Mammary epithelial cell (primary cell): ENCODE measurements at places on chromosomes 12 and 14. TPM values are rescaled to one million over a fixed set of nuclear protein-coding genes. Genes with fewer than 3 reads are reported as not detected.
A peak's percentile ranks its signal among the peaks of the same experiment; 100 is the strongest.

DNA sequence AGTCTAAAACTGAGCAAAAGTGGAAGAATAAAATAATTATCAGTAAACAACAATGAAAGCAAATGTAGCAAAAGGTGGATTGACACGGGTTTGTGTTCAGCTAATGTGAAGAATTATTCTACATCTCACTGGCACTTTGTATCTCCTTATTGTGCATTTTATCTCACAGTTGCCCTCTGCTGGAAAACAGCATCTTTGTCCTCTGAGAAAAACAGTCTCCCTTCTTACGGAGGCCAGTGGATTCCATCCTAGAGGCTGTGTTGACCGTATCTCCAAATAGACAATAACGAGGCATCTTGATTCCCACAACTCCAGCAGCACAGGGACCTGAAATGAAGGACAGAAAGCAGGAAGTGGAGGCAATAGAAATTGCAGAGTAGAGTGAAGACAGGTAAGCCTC, 51.3 kb upstream of the PLBD1 start:
- peak; percentile 24 for DNase-seq

DNA sequence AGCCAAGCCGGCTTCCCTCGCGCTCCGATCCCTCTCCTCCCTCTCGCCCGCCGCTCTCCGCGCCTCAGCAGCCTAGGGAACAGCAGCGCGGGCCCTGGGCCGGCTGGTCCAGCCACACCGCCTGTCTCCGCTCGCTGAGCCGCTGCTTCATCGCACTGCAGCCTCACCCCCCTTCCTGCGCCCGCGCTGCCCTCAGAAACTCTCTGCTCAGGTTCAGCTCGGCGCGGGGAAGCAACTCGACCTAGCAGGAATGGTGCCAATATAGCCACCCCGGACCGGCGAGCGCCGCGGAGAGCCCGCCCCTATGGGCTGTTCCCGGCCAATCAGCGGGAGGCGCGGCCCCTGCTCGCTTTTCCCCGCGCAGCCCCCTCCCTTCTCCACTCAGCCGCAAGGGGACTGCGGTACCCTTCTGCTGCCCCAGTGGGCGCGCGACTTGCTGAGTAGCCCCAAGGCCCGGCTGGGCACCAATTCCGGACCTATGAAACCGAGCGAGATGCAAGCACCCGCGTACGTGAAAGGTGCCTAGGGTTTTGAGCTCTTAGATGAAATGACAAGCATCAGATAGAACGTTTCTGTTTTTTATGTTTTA, at the start of gene ADAMTS20:
Gene ADAMTS20 (minus strand): TSS at position 233 of the 589 bp plus-strand sequence. CDS start 282 bp downstream, outside the sequence.
- peak; percentile 18 for DNase-seq

The OR6C6 gene
- not detected for total RNA-seq

The DGLUCY gene
- total RNA-seq: 41.1 and 41.5 TPM in 2 replicates

- DNase-seq: no peak
Measured at GRCh38 chr12:56993346-56993745, 13.0 kb downstream of the ZBTB39 start.

GRCh38 chr12:102571889-102572288, 91.5 kb upstream of the IGF1 start:
- DNase-seq: no peak

GRCh38 chr14:89428546-89429198, 11.6 kb upstream of the FOXN3 start:
- DNase-seq: peak; percentile 77

DNA sequence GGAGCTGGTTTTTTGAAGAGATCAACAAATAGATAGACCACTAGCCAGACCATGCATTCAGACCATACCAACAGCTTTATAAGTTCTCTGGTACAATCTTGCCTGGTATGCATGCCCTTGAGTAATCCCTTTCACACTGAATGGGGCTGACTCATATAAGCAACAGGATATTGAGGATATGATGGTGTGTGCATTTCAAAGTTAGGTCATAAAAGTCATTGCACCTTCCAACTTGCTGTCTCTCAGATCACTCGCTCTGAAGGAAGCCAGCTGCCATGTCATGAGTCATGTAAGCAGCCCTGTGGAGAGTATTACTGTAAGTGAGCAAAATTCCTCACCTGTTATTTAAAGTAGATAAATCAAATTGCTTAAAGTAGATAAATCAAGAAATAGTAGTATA, 45.0 kb upstream of the OR6J1 start:
- DNase-seq: peak; percentile 96

DNA sequence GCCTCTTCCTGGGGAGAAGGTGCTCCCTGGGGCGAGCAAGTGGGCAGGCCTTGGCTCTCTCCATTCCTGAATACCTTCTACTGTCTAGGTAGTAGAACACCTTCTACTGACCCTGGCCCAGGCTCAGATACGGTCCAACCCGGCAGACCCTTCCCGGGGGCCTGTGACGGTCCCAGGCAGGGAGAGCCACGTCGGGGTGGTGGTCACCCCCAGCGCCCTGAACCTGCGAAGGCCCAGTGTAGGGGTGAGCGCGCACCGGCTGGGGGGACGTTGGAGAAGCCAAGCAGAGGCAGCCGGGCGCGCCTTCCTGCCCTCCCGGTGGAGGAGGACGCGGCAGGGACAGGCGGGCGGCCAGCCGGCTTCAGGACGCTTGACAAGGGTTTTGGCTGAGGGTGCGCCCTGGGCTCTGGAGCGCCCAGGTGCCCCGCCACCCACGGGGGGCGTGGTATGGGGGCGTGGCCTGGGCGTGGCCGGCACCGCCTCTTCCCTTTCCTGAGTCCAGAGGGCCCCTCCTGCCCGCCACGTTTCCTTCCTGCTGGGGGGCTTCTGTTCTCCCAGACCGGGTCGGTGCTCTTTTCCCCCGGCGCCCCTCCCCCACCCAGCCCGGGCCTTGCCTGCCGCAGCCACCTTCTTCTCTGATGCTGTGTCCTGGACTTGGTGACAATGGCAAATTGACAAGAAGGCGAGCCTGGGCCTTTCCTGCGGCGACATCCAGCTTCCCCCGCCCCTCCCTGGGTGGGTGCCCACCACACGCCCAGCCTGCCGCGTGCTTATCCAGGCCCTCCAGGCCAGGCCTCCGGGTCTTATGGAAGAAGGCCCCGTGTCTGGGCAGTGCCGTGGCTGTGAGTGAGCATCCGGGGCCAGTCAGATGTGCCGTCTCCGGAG, 24.5 kb upstream of the PPP1R13B start:
- no peak for DNase-seq

- no peak for DNase-seq
Measured at GRCh38 chr14:90739318-90740068, 76.7 kb downstream of the TTC7B start.
